SJSA1 (cell line): ENCODE measurements at places on chromosomes 12 and 14. TPM values are rescaled to one million over a fixed set of nuclear protein-coding genes. Genes with fewer than 3 reads are reported as not detected.

The MDGA2 gene
- total RNA-seq, result not detected in 2 replicates

The MIA2 gene
- total RNA-seq, result 10.4 and 19.2 TPM in 2 replicates

The SDR9C7 gene
- not detected in 2 replicates for total RNA-seq

DNA sequence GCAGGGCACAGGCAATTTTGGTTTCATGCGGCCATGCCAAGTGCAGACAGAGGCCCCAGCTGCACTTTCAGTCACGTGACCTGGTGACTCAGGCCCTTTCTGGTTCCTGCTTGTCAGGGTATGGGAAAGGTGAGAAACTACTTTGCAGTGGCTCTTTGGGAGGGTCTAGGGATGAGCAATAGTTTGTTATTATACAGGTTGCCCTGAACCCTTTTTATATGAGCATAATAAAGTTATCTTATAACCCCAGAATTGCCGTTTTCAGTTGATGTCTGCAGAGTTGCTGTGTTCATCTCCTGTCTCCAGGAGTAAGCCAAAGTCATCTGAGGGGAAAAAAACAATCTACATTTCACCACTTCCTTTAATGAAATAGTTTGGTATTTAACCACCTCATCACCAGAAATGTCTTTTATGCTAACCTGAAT is 30.9 kb upstream of the EMP1 start:
- H3K4me1 ChIP-seq, result peaks cover 21% of the 10 kb centered on the region
- no peak for DNase-seq
- H3K4me3 ChIP-seq, result no peak overlapping the region
- H3K27ac ChIP-seq, result no peak overlapping the region
- H3K36me3 ChIP-seq, result no peaks in the 10 kb centered on the region
- H3K27me3 ChIP-seq, result no peaks in the 10 kb centered on the region

DNA sequence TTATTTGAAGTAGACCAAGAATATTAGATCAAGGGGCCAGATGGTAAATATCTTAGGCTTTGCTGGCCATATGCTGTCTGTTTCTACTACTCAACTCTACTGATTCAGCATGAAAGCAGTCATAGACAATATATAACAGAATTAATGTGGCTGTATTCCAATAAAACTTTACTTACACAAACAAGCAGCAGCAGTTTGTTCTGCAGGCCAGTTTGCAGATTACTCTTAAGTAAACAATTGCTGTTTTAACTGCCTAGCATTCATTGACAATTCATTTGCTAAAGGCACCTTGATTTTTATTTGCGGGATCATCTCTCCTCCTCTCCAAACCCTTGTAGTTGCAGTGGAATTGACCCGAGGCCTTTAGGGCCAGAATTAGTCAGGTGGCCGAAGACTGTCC is 94.1 kb upstream of the GARIN6 start:
- H3K4me3 ChIP-seq, result no peak overlapping the region
- no peaks in the 10 kb centered on the region for H3K4me1 ChIP-seq
- no peaks in the 10 kb centered on the region for H3K36me3 ChIP-seq
- DNase-seq, result no peak
- H3K27me3 ChIP-seq, result no peaks in the 10 kb centered on the region

- no peak overlapping the region for H3K27ac ChIP-seq
- H3K27me3 ChIP-seq, result no peaks in the 10 kb centered on the region
- no peaks in the 10 kb centered on the region for H3K36me3 ChIP-seq
- DNase-seq, result peak; percentile 16
- H3K4me1 ChIP-seq, result no peaks in the 10 kb centered on the region
Measured at GRCh38 chr14:101506211-101506925, 54.9 kb upstream of the DIO3 start.

DNA sequence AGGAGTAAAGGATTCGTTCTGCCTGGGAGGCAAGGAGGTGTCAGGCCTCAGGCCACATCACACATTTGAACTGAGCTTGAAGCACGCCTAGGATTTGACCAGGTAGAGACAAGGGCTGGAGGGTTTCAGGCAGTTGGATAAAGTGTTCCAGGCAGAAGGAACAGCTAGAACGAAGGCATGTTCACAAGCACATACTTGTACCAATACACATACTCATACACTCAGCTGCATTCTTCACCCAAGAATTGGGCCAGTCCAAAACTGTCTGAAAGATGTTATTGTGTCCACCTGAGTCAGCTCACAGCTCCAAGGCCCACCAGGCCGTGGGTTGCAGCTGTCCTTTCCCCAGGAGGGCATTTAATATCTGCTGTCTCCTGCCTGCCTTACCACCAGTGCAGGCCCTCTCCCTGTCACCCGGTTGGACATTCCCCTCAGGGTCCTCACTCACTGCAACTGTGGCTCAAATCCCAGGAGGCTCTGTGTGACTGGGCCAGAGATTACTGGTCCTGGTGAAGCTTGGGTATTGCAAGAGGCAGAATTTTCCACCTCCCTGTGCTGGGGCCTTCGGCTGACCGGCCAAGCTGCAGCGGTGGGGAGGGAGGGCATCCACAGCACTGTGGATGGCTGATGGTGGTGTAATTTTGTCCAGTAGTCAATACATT is 12.8 kb upstream of the AQP2 start:
- DNase-seq, result no peak
- H3K27ac ChIP-seq, result no peak overlapping the region
- H3K27me3 ChIP-seq, result no peaks in the 10 kb centered on the region

DNA sequence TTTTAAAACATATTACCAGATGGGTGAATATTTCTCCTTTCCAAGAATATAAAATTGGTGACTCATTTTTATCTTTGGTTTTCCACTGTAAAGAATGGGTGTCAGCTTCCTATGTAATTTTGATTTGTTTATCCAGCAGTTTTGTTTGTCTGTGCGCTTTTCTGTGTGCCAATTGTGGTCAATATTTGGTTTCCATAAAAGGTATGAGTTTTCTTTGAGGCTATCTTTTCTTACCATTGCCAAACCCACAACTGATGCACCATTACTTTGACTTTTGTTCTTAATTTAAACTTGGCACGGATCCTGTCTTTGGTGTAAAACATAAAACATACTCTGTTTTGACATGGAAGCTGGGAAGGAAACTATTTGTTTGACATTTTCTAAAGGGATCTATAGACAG is 78.8 kb upstream of the NAV3 start:
- no peak for DNase-seq
- no peaks in the 10 kb centered on the region; the same call in 1 of the 2 replicates for H3K4me1 ChIP-seq
- H3K4me3 ChIP-seq, result no peak overlapping the region
- H3K27me3 ChIP-seq, result no peaks in the 10 kb centered on the region; the same call in 1 of the 2 replicates

DNA sequence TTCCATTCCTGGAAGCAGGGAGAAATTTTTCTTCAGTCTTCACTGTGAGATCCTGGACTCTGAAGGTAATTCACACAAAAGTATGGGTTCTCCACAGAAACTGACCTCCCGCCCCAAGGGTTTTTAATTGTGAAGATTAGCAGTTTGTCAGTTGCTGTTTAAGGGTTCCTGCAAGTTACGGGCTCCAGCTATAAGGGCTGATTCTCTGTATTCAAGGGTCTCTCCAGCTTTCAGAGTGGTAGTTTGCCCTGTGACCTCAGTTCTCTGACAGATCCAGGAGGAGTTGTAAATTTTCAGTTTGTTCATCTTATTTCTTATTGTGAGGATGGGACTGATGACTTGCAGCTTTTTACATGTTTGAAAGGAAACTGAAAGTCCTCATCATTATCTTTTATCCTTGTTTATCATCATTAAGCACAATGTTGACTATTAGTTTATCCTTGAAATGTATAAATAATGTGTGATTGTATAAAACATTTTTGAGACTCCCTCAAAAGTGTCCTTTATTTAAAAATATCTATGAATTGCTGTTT is 110.9 kb downstream of the SCAF11 start:
- peaks cover 15% of the 10 kb centered on the region; the same call in 1 of the 2 replicates for H3K36me3 ChIP-seq
- no peak overlapping the region for H3K4me3 ChIP-seq
- H3K4me1 ChIP-seq, result peaks cover 39% of the 10 kb centered on the region
- DNase-seq, result peak; percentile 2
- peak overlapping the region; percentile 32; the same call in 1 of the 2 replicates for H3K27ac ChIP-seq

DNA sequence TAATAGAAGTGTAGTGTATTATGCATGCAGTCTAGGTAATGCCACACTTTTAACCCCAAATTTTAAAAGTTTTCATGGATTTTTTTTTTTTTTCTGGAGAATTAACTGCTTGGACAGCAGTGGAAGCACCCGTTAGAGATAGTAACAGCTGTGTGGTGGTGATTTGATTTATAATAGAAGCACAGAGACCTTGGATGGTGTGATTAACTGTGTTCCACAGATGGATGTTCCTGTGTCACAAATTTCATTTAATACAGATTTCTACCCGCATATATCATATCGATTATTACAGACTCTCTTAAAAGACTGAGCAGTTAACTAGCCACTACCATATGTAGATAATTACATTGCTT is 47.0 kb downstream of the IFT81 start:
- 0 out of 2 replicates have a peak, but pooled peaks cover 2% of the 10 kb centered on the region for H3K36me3 ChIP-seq
- H3K4me3 ChIP-seq, result no peak overlapping the region
- no peaks in the 10 kb centered on the region for H3K27me3 ChIP-seq
- no peak overlapping the region for H3K27ac ChIP-seq

DNA sequence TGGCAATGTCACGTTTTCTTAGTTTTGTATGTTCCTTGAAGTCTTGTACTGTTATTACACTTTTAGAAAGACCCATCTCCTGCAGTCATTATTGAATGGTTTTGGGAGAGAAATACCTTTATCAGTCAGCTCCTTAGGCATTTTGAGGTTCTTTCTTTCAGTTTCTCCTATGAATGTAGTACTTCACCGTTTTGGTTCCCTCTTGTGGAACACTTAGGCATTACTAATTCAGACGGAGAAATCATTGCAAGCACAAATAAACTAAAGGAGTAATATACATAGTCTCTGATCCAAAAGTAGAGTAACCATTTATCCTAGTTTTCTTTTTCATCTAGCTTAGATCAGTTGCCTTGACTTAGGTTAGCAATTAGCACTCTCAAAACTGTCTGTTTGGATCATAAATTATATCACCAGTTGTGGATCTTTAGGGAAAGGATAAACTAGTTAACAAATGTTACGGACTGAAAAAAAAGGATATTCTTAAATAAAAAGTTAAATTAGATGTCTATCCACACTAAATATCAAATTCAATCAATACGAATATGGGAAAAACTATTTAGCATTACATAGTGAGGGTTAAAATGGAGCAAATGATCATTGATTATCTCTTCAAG is 1538.3 kb upstream of the SEL1L start:
- no peak for DNase-seq
- H3K27ac ChIP-seq, result no peak overlapping the region
- no peak overlapping the region for H3K4me3 ChIP-seq
- no peaks in the 10 kb centered on the region for H3K36me3 ChIP-seq

DNA sequence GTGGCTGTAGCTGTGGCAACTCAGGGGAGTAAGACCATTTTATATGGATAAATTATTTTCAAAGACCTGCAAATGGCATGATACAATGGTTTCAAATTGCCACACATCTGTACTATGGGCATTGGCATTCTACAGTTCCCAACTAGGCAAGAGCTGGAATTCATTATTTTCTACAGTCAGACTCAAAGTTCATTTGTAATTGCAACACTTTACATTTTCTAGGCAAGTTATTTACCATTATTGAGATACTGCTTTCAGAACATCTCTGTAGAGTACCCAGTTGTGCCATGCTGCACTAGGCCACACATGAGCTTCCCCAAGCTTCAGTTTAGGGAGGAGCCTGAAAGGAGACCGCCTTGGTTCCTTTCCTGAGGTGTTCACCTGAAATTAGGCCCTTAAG is 8.0 kb upstream of the ATG14 start:
- H3K36me3 ChIP-seq, result no peaks in the 10 kb centered on the region
- H3K4me3 ChIP-seq, result no peak overlapping the region
- no peak for DNase-seq
- H3K27me3 ChIP-seq, result peaks cover 14% of the 10 kb centered on the region; the same call in 1 of the 2 replicates
- no peaks in the 10 kb centered on the region for H3K4me1 ChIP-seq
- no peak overlapping the region for H3K27ac ChIP-seq

DNA sequence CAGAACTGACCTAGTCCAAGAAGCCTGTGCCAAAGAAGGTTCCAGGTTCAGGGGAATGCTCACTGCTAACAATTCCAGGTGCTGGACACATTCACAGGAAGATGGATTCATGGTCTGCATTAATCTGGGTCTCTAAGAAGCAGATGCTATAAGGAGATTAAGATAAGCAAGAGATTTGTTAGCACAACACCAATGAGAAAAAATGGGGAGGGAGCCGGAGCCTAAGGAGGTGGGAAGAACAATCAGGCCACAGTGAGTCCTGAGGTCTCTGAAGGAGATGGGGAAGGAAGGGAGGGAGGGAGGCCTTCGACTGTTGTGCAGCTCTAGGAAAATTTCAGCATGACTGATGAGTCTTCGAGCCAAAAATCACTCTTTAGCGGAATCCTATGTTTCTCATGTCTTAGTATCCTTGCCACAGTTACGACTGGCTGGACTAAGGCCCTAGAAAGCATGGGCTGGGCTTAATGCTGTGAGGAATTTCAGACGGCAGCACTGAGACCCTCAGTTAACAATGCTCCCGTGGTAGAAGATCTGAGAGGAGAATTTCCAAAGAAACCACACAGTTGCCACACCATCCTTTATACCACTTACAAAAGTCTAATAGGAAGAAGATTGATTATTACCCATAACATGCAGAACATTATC is 31.5 kb upstream of the PTGDR start:
- DNase-seq, result no peak
- peaks cover 6% of the 10 kb centered on the region for H3K4me1 ChIP-seq
- no peak overlapping the region for H3K27ac ChIP-seq
- H3K36me3 ChIP-seq, result no peaks in the 10 kb centered on the region

- no peaks in the 10 kb centered on the region for H3K27me3 ChIP-seq
- DNase-seq, result no peak
- H3K36me3 ChIP-seq, result peaks cover 88% of the 10 kb centered on the region
- H3K4me1 ChIP-seq, result peaks cover 3% of the 10 kb centered on the region; the same call in 1 of the 2 replicates
Measured at GRCh38 chr12:104299842-104300481, 3.6 kb upstream of the EID3 start.
